ENCODE measurements at places on chromosomes 7 and 10. TPM values are rescaled to one million over a fixed set of nuclear protein-coding genes. Genes with fewer than 3 reads are reported as not detected.

DNA sequence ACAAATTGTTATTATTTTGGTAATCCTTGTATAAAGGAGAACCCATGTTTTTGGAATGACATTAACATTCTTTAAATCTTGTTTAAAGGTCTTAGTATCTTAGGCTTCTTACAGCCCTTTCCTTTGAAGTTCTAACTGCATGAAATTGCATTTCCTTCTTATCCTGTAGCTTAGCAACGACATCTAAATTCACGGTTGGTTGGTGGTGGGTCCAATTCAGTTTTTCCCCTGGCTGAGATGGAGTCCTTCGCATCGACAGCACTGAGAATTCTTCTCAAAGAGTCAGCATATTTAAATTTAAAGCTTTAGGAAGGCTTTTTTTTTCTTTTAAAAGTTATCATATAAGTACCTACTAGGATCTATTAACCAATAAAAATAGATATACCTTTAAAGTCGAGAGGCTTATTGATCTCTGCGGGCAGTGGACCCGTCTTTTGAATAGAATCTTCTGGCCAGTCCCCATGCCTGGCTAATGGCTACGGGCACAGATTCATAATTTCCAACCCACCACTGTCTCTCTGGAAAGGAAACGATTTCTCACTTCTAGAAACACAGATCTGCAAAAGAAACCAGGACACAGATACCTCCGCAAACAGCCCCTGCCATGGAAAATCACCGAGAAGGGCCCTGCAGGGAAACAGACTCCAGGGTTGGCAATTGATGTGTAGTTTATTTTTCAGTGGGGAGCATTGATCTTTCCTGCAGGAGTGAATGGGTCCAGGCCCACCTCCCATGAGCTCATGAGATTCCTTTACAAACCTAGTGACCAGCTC, 63.4 kb downstream of the RAMP3 start:
- no peak for DNase-seq

- DNase-seq, result no peak
Observed at GRCh38 chr7:108166687-108167086, 36.5 kb upstream of the LAMB4 start.

- no peak for DNase-seq
Observed at GRCh38 chr10:24904824-24905223, 47.6 kb downstream of the PRTFDC1 start.

The SFRP4 gene
- 0.19 TPM for total RNA-seq

DNA sequence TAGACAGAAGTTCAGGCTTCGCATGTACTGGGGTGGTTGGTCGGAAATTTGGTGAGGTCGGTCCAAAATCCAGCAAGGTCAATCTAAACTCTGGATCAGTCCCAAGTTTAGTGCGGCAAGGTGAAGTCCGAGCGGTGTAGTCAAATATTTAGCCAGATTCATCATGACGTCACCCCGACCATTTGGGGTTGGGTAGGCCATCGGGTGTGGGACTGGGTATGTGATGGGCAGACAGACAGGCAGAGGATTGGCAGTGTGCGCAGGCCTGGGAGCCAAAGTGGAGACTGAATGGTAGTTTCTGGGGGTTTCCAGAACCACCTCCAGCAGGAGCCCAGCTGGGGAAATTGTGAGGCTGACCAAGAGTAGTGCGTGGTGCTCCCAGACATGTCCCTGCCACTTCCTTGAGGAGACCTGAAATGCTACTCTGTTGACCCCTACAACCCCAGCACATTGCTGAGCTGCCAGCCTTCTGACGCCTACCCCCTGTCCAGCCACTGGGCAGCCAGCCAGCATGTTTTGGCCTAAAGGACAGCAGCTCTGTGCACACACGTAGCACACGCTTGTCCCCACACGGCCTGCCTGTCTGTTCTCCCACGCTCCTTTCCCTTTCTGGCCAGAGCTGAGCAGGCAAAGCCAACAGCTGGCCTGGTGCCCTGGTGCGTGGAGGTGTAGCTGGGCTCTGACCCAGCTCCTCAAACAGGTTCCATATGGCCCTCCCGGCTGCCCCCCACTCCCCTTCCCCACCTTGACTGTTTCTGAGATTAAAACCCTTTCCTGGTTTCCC, 55.9 kb downstream of the FAM241B start:
- peak; percentile 32 for DNase-seq

DNA sequence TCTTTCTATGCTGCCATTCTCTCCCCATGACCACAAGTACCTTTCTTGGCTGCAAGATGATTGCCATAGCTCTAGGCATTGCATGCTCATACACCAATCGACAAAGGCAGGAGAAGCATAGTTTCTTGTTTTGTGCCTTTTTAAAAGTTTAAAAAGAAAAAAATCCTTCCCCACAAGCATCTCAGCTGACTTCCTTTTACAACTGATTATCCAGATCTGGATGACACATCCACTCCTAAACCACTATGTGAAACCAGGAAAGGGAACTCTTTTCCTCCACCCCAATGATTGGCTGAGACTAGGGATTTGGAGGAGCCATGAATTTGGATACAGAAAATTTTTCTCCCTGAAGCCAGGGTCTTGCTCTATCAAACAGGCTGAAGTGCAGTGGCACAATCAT, 14.5 kb upstream of the LRRC4 start:
- peak; percentile 54 for DNase-seq

GRCh38 chr10:804787-805619, 115.5 kb upstream of the DIP2C start:
- DNase-seq, result no peak

DNA sequence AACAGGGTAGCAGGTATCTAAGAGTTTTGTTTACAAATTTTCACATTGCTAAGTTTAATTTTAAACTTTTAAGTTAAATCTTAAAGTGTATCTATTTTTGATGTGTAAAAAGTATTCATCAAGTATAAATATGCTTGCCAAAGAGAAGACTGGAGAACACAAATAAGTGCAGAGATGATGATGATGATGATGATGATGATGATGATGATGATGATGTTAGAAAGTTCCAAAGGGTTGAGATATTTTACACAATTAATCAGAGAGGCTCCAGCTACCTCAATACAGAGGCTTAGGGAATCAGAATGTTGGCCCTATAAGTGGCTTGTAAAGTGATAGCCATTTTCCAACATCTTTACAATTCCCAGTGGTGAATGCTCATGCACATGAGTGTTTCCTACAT, 209.0 kb upstream of the NPVF start:
- DNase-seq, result no peak

DNA sequence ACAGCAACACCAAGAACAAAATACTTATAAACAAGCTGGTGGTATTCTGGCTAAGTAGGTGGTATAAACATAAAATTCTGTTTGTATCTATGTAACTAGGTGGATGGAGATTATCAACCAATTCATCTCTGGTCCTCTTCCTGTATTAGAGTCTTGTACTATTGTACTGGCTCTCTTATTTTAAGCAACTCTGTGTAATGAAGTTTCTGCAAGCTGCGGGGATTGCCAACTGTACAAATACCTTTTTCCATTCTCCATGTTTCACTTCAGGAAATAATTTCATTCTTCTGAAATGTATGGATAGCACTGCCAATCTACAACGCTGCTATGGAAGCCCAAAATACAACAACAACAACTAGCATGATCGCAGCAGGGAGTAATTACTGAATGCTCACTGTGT, 44.8 kb downstream of the JAZF1 start:
- no peak for DNase-seq

All from astrocyte (in vitro differentiated cells and primary cell).